ENCODE measurements at places on chromosomes 16 and 17.

GRCh38 chr17:82489851-82490511, 29.6 kb upstream of the FOXK2 start:
- DNase-seq: no peak

- DNase-seq: no peak
Measured at GRCh38 chr16:23293016-23293415, 9.1 kb upstream of the SCNN1B start.

- DNase-seq: no peak
Measured at GRCh38 chr16:21946889-21947635, 6.1 kb upstream of the UQCRC2 start.

DNA sequence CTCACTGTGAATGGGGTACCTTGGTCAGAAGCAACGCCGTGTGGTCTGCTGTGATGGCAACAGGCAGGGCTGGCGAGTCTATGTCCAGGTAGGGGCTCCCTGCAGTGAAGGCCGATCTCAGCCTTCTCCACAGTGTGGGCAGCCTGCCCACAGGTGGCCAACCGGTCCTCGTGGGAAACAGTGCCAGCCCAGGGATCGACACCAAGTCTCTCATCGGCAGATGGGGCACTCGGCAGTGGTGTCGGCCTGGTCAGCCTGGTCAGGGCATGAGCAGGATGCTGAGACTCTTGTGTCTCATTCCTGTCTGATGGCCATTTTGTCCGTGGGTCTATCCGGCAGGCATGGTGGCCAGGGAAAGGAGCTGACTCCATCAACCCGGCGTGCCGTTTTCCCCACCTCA, 92.2 kb downstream of the TNFRSF13B start:
- no peak for DNase-seq

GRCh38 chr17:51427856-51428255, 167.5 kb downstream of the UTP18 start:
- no peak for DNase-seq

Measured in NCI-H1436 treated with DMSO at 0.1 percent for 48 hours (cell line).